Muscle of back (tissue), 13 donors: ENCODE measurements at places on chromosomes 2 and 18.

DNA sequence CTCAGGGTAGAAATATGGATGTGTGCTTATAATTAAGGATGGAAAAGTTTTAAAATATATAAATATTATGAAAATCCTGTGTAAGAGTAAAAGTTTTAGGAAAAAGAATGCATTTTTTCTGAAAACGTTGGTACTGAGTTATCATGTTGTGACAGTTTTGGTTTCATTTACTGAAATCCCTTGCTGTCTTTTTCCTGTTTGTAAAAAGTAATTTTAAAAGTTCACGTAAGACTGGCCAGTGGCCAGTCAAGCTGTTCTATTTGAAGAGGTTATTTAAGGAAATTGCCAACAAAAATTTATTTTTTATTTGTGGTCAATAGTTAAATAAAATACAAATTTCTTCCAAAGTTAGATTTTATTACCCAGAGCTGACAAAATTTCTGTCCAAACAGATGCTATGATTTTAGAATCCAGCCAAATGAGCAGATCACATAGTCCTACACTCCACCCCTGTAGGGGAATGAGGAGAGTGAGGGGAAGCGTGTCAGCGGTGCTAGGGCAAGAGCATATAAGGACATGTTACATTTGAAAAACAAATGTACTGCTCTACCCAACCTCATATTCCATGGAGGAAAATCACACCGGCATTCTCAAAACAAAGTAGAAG, 297.8 kb upstream of the TFPI start:
- DNase-seq, result no peak

- DNase-seq, result no peak
These were observed 12.6 kb upstream of the LONRF2 start for GRCh38 chr2:100334929-100335328.

DNA sequence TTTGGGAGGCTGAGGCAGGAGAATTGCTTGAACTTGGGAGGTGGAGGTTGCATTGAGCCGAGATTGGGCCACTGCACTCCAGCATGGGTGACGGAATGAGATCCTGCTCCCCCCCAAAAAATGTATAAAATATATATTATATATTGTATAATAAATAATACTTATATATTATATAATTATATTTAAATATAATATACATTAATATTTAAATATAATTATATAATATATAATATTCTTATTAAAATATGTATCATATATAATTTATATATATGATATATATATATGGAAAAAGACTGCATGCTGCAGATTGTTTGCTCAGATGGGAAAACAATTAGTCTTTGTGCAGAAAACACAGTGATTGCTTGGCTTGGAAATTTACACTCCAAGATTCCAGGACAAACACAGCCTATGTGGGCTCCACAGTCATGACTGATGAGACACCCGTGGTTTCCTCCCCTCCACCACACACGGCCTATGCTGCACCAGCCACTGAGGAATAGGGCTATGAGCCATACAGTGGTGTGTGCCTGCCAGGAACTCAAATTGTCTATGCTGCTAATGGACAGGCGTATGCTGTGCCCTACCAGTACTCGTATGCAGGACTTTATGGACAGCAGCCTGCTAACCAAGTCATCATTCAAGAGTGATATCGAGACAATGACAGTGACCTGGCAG, 30.0 kb downstream of the PMAIP1 start:
- no peak for DNase-seq

- DNase-seq, result no peak
These were observed 25.5 kb downstream of the GCG start for GRCh38 chr2:162126527-162126926.

- no peak for DNase-seq
These were observed 110.2 kb downstream of the EPHA4 start for GRCh38 chr2:221461901-221462300.

DNA sequence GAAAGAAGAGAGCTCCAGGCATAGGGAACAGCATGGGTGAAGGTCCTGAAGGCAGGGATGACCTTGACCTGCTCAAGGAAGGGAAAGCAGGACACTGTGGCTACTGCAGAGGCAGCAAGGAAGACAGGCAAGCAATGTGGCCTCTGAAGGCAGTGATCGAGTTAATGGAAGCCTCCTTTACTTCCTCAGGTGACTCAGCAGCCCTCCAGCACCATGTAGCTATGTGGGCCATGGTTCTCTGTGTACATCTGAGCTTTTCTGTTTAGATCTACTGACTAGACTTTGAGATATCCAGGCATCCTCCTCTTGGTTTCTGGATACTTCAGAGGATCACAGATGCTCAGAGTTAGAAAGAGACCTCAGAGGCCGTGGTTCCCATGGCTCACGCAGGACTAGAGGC, 107.3 kb upstream of the PID1 start:
- DNase-seq, result no peak

GRCh38 chr2:212153923-212154322, 384.7 kb downstream of the ERBB4 start:
- DNase-seq, result no peak

DNA sequence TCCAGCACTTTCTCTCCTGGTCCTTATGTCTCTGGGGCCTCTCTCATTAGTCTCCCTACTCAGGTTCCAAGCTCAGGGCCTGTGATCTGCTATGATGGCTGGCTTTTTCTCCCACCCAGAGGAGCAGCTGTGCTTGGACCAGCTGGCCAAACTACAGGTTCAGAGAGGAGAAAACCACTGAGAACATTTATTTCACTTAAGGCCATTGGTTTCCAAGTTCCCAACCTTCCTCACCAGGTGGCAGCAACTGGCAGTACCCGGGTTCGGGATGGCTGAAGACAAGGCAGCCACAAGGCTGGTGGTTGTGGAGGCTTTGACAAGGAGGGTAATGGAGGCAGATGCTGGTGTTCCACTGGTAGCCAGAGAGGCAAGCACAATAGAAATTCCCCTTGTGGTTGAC, 29.9 kb upstream of the SELENOI start:
- DNase-seq, result no peak

DNA sequence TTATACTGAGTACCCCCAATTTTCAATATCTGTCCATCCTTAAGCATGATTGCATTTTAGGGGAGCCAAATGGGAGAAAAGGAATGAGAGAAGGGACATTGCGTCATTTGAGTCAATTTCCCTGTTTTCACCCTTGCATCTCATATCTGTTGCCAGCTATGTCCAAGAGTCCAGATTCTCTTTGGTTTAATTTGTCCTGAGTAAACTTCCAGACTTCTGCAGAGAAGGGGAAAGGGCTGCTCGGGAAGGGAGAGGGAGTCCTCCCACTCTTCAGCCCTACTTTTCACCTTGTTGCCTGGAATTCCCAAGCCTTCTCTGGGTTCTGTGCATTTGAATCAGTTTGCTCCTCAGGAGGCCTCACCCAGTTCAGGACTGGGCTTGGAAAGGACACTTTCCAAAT, 16.5 kb downstream of the GREB1 start:
- no peak for DNase-seq

DNA sequence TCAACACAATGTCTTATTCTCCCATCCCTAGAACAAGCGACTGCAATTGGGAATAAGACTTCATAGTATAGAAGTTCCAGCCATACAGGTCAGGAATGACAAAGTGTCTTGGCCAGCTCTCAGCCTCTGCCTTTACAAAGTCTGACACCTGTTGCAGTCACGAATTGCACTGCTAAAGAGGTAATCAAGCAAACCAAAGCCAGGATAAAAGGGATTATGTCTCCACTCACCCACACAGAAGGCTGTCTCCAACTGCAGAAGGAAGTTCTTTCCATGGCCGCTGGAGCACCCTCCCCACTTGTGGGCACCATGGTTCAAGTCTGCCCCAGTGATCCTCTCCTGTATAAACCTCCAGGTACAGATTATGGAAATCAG, 114.8 kb upstream of the PKDCC start:
- no peak for DNase-seq

DNA sequence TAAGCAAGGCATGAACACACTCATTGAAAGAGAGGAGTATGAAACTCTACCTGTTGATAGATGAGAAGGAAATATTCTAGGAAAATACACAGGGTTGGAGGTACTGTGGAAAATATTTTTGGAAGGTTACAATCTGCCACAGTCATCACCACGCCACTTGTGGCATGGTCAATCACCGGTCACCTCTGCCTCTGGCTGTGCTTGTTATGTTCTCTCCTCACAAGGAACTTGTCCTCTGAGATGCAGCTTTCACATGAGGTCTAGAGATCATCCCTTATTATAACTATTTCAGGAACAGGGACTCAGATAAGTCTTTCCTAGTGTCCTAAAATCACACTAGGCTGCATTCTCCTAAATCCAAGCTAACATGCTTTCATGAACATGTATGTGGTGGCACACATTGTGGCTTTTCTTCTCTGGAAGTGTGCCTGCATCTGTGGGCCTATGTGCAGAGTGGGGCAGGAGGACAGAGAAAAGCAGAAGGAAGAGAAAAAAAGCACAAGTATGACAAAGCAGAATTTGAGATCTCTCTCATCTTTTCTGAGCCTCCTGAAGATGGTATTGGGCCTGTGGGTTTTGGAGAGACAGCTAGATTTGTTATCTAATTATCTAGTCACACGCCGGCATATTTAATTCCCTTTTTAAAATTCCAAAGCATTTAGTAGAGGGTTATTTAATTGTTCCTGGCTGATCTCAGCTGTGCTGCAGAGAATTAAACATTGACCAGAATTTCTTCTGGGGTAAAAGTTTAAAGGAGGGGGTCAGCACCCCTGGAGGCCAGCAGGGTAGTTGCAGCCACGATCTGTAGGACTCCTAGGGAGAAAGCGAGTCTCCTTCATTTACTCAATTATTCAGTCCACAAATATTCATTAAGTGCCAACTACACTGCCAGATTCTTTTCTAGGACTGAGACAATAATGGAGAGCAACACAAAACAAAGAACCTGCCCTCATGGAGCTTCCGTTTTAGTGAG, 294.6 kb downstream of the RDH14 start:
- no peak for DNase-seq

DNA sequence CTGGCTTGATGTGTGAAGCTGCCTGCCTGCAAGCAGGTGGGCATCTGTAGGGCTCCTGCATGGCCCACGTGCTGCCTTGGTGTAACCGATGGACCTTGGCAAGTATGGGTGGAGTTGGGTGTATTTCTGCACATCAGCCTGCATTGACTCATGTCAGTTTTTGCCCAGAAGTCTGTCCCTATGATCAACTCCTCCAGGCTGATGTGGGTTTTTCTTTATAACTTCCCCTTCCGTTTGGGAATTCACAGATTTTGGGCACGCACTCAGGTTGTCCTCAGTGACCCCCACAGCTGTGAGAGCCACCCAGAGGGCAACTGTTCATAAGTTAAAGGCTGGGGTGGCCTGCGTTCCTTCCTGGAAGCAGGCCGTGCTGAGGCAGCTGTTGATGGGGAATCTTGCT, 123.3 kb downstream of the NCK2 start:
- DNase-seq, result peak; percentile 26

DNA sequence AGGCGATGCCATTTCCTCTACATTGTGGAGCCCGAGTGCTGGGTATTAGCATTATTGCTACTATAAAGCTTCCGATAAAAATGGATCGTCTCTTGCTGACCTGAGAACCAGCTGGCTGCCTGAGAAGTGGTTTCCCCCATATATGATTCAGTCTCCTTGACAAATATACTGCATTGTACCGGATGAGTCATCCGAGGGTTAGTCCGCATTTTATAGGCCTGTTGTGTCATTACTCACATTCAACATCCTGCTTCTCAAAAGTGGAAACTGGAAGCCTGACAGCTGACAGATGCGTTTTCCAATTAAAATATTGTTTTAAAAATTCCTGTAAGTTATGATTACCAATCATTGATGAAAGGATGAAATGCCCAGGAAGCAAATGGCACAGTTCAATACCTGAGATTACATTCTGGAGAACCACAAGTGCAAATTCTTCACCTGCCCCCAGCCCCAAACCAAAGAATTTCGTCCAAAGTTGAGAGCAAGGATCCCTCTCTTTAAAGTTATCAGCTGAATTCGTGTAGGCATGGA, 65.7 kb downstream of the SPRED2 start:
- no peak for DNase-seq

DNA sequence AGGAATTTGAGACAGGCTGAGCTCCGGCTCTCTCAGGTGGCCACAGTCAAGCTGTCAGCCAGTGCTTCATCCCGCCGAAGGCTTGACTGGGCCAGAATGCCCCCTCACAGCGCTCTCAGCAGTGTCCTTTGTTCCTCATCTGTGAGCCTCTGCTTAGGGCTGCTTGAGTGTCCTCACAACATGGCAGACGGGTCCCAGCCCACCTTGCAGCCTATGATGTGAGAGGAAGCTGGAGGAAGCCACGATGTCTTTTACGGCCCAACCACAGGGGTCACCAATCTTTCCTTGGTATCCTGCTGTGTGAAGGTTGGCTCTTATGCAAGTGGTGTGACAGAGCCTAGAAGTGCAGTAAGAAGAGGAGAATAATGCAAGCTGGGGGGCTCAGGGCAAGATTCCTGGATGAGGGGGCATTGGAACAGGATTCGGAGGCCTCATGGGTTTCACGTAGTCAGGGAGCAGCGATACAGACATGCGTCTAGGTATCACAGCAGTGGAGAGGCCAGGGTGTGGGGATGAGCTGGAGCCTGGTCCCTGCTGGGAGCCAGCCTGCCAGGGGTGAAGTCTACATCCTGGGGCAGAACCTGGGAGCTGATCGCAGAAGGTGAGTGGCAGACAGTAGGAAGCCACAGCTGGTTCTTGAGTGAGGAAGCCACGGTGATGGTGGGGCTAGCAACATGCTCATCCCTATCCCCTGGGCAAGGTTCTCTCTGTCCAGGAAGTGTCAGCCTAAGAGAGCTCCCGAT, 234.1 kb downstream of the GLI2 start:
- DNase-seq, result no peak

DNA sequence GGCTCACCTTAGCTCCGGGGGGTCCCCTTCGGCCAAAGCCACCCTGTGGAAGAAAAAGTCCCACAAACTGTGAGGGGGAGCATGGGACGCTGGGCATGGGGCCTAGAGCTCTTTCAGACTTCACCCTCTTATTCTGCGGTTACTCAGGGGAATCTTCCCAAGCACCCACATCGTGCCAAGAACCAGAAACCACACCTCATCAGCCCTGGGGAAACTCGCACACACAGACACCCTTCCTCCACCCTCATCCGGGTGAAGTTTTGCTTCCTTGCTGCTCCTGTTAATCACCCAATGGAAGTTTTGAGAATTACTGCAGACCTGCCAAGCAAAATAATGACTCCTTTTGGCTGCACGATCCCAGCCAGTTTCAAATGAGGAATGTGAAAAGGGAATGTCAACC, 59.1 kb downstream of the COL6A3 start:
- no peak for DNase-seq

GRCh38 chr2:73114273-73114867, 1.6 kb upstream of the RAB11FIP5 start:
- no peak for DNase-seq

DNA sequence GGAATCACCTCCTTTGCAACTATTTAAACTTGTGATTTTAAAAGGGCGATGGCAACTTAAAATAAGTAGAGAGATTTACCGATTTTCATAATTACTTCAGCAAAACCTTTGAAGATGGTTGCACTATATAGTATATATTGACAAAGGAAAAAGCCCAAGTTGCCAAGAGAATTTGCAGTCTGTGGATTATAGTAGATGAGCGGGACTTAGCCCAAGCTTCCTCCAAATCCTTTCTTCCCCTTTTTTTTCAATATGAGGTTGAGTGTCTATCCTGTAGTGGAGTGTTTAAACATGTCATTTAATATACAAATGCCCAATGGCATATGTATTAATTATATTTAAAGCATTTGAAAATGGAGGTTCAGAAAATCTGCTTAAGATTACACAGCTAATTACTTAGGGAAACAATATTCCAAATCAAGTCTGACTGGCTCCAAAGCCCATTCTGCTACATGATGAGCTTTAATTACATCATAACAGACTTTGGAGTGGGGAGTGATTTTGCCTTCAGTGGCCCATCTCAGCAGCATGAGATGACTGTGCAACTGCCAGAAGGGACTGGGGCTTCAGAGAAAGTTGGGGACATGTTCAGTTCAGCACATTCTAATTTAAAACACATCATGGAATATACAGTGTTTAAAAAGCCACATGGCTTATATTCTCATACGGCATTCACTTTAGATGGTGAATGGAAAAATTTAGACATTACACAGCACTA, 73.2 kb downstream of the COL3A1 start:
- DNase-seq, result no peak
